Fibroblast of lung (primary cell): ENCODE measurements at places on chromosomes 16 and 17.
A peak's percentile ranks its signal among the peaks of the same experiment; 100 is the strongest.

- DNase-seq: no peak
Observed at GRCh38 chr17:1898332-1898731, 68.5 kb downstream of the RPA1 start.

- peak; percentile 33 for DNase-seq
Observed at GRCh38 chr16:48421741-48422140, 36.5 kb upstream of the SIAH1 start.

DNA sequence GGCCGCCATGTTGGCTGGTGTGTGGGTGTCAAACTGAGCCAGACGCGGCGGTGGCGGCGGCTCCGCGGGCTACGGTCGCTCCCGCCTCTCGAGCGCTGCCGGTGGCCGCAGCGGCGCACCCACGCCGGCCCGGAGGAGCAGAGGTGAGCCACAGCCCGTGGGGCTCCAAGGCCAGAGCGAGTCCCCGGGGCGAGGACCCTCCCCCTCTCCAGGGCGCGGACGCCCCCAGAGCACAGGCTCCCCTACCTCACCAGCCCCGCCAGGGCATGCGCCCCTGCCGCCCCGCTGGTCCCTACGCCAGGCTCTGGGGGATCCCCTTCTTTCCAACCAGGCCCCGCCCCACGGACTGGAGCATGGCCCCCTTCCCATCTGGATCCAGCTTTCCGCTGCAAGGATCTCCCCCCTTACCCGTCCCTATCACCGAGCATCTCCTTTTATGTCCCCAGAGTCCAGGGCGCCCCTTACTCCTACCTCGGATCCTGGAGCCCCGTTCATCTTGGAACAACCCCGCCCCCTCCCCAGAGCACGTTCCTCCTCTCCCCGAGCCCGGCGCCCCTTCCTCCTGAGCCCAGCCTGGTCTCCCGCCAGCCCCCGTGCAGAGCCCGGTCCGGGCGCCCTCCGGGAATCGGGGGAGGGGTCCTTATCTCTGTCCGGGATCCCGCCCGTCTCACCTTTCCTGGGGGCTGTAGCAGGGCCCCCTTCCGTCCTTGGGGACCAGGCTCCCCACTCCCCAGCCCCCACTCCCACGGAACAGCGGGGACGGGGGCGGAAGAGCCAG, 412 bp downstream of the EPN2 start:
- no peak for DNase-seq

DNA sequence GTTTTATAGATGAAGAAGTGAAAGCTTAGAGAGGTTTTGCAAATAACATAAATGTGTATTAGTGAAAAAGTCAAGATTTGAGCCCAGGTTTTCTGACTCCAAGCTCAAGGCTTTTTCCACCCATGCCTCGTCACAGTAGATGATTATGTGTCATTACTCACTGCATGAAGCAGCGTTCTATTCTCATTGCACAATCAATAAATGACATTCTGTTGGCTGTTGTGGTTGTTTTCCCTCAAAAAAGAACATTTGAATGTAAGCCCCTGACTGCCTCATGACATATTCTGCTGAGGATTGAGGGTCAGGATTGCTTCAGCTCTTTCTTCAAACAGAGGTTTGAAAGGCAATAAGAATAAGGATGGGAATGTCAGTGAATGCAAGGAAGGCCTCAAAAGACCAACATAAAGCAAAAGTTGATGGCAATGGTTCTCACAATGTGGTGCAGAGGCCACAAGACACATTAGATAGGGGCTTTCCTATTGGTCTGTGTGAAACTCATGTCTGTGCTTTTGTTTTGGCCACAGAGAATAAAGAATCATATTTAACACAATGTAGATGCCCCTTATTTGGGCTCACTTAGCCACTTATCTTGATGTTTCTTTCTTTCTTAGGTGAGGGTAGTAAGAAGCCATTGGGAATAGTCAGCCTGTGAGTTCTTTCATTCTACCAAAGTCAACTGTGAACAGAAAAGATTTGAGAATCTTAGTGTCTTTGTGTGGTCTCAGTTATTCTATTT, 5.4 kb upstream of the MMD start:
- peak; percentile 93 for DNase-seq

DNA sequence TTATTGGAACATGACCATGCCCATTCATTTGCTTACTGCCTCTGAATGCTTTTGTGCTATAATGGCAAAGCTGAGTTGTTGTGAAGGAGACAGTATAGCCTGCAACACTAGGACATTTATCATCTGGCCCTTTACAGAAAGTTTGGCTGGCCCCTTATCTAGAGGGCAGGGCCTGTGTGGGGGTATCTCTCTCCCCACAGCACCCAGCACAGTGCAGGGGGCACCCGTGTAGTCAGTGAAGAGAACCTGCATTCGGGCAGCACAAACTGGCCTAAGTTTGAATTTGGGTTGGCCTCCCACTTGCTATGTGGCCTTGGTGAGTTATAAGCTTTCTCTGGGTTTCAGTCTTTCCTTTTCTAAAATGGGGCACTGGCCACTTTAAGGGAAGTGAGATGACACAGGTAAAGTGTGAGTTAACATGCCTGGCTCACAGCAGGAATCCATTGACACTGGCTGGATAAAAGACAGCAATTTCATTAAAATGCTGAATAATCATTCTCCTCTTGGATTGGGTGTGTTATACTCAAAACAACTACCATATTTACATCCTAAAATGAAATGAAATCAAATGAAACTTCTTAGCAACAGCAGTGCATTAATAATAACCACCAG, 12.1 kb downstream of the UBE2O start:
- no peak for DNase-seq

GRCh38 chr17:66432411-66432957, 130.1 kb downstream of the PRKCA start:
- no peak for DNase-seq

GRCh38 chr16:56886826-56887225, 21.8 kb downstream of the SLC12A3 start:
- DNase-seq: no peak

DNA sequence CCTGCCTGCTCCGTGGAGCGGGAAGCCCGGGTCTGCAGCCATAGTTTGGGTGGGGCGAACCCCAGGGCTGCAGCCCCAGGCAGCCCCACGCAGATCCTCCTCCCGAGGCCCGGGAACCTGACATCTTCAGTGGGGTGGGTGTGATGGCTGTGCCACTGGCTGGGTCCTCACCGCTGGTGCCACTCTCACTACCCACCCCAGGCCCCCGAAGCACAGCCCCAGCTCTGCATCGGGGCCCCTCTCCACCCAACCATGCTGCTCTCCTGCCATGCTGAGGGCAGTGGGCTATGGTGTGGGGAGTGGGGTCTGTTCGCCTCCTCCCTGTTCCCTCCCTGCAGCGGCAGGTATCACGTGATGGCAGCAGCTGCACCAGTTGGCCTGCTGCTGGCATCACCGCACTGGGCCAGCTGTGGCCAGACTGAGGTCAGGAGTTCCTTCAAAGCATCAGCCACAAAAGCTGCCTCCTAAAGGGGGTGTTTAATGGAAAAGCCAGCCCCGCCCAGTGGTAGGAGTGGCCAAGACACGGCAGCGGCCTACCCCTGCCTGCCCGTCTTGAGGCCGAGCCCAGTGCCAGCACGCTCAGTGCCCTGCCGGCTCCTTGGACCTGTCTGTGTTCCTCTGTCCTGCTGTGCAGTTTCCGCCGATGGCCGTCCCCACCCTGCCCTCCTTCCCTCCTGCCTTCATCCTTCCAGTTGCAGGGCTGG, 10.8 kb downstream of the KCTD5 start:
- DNase-seq: peak; percentile 76

- DNase-seq: no peak
Observed at GRCh38 chr17:43314611-43315011, 80.8 kb upstream of the RNU2-1 start.

GRCh38 chr16:991773-992172, 10.2 kb downstream of the SOX8 start:
- no peak for DNase-seq

- peak; percentile 94 for DNase-seq
Observed at GRCh38 chr17:81034779-81035520, at the start of gene BAIAP2. Gene BAIAP2 (plus strand): TSS chr17:81035151. CDS start chr17:81035255, 104 bp downstream.

DNA sequence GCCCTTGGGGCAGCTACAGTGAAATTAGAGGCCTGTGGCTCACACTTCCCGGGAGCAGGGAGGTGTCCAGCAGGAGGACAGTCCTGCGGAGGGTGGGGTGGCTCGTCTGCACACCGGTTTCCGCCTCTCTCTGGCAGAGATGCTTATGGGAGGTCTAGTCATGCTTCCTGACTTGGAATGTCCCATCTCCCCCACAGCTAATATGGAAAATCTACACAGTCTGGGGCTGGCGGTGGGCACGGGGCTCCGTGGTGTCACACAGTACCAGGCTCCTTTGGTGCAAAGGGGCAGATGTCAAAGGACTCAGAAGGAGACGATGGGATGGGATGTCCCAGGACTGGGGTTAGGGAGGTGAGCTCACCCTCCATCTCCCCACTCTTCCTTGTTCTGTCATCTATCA, 44.1 kb upstream of the DOC2B start:
- no peak for DNase-seq

DNA sequence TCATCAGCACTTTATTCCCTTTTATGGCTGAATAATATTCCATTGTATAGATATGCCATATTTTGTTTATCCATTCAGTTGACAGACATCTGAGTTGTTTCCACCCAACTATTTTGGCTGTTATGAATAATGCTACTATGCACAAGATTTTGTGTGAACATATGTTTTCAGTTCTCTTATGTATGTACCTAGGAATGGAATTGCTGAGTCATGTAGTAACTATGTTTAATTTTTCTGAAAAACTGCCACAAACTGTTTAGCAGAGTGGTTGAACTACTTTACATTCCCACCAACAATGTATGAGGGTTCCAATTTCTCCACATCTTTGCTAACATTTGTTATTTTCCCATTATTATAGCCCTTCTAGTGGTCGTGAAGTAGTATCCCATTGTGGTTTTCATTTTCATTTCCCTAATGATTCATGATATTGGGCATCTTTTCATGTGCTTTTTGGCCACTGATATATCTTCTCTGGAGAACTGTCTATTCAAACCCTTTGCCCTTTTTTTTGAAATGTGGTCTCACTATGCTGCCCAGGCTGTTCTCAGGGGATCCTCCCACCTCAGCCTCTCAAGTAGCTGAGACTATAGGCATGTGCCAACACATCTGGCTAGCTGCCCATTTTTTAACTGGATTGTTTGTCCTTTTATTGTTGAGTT, 26.3 kb downstream of the SMURF2 start:
- DNase-seq: peak; percentile 75

- DNase-seq: no peak
Observed at GRCh38 chr16:51763072-51763661, 612.1 kb upstream of the SALL1 start.

DNA sequence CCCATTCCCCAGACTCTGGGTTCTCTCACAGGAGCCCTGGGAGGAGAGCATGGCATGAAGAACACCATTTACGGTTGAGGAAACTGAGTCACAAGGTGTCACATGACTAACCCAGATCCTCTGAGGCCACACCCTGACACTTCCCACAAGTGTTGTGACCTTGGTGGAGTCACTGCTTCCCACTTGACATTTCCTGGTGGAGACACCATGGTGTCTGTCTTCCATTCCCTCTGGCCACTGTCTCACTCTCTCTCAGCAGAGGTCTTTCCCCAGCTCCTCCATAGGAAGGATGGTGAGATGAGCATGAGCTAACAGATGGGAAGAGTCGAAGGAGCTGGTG, 116.2 kb downstream of the GNAO1 start:
- DNase-seq: no peak

GRCh38 chr17:3610523-3610922, 1.3 kb upstream of the TRPV1 start:
- DNase-seq: no peak

GRCh38 chr16:3004319-3004718, 8.4 kb upstream of the CLDN9 start:
- DNase-seq: no peak

DNA sequence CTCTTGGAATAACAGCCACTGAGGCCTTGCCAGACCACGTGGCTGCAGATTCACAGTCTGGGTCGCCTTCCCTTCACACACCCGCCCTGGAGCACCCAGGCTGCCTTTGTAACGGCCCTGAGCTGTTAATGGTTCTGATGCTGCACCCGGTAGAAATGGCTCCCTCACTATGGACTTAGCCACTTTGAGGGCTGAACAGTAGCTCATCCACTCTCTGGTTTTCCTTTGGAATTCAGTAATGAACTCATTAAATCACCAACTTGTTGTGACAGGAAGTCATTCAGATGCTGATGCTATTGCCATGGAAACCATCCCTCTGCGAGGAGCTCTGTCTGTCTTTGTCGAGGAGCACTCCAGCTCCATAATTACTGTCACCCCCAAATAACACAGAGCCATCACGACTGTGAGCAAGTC, 59.2 kb downstream of the CDK5R1 start:
- no peak for DNase-seq

DNA sequence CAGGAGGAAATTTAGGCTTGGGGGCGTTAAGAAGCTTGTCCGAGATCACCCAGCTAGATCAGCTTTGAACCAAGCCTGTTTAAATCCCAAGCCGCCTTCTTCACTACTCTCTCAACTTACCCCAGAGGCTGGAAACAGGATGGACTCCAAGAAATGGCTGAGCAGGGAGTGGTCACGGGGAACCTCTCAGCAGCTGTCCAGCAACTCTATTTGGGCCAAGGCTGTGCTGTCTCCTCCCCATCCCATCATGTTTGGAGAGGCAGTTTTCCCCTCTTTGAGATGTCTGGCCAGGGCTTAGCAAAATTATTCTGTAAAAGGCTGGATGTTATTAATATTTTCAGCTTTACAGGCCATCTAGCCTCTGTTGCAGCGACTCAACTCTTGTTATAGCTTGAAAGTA, 305.7 kb downstream of the RBFOX1 start:
- no peak for DNase-seq

GRCh38 chr16:56547120-56547948, 17.5 kb upstream of the MT4 start:
- DNase-seq: peak; percentile 71

GRCh38 chr16:67105246-67105645, 4.5 kb upstream of the PHAF1 start:
- DNase-seq: no peak

DNA sequence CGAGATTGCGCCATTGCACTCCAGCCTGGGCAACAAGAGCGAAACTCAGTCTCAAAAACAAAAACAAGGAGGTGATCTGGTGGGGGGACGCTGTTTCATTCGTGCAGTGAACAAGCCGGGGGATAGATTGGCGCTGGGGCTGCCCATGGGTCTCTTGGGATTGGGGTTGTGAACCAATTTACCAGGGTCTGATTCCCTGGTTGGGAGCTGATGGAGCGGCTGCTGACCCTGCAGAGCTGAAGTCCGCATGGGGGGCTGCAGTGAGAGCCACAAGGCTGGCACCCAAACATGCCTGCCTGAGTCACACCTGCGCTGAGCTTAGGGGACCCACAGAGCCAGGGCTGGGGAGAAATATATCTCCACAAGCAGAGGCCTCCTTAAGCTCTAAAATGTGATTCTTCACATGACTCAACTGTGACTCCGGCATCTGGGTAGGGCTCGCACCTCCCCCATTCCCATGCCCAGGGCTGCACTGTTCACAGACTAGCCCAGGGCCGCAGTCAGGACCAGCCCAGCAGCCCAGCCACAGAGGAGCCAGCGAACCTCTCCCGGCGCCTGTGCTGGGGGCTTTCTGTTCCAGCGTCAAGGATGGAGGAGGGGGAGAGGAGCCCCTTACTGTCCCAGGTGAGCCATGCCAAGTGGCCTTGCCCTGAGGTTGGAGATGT, 5.0 kb downstream of the TSPAN10 start:
- DNase-seq: peak; percentile 39

GRCh38 chr17:41792845-41793783, 6.6 kb upstream of the JUP start:
- peak; percentile 49 for DNase-seq
